Colonic mucosa (tissue), 4 donors: ENCODE measurements at places on chromosomes 5 and 9. TPM values are rescaled to one million over a fixed set of nuclear protein-coding genes. Genes with fewer than 3 reads are reported as not detected.
A peak's percentile ranks its signal among the peaks of the same experiment; 100 is the strongest.

GRCh38 chr5:80609692-80610091, 39.6 kb upstream of the ANKRD34B start:
- H3K36me3 ChIP-seq, result no peaks in the 10 kb centered on the region
- no peak overlapping the region for H3K4me3 ChIP-seq
- H3K27ac ChIP-seq, result no peak overlapping the region
- H3K4me1 ChIP-seq, result no peaks in the 10 kb centered on the region
- no peak for DNase-seq

DNA sequence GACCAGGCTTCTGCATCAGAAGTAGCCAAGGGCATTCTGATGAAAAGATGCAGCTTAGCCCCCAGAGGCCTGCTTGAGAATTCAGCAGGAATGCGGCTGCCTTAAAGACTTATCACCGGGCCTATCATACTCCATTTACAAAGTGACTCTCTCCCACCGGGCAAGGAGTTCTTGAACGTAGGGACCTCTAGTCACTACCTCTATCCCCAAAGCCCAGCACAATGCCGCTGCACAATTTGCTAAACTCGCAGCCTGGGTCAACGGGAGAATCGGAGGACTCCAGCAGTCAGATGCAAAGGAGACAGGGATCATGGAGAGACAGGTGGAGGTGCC, 661 bp downstream of the PDCL start:
- H3K27ac ChIP-seq, result peak overlapping the region; percentile 98
- H3K27me3 ChIP-seq, result no peaks in the 10 kb centered on the region
- H3K4me3 ChIP-seq, result peak overlapping the region; percentile 98
- DNase-seq, result no peak
- no peaks in the 10 kb centered on the region for H3K36me3 ChIP-seq
- peaks cover 4% of the 10 kb centered on the region for H3K4me1 ChIP-seq

F12 gene
- 34.0 TPM for total RNA-seq

GLT6D1 gene
- total RNA-seq, result not detected

TRIM36 gene
- 26.3 TPM for total RNA-seq

- no peaks in the 10 kb centered on the region for H3K27me3 ChIP-seq
- H3K4me3 ChIP-seq, result no peak overlapping the region
- no peak overlapping the region for H3K27ac ChIP-seq
- no peak for DNase-seq
- H3K36me3 ChIP-seq, result no peaks in the 10 kb centered on the region
- no peaks in the 10 kb centered on the region for H3K4me1 ChIP-seq
These were observed 122.9 kb upstream of the ZNF366 start for GRCh38 chr5:72630081-72630480.

GFI1B gene
- total RNA-seq, result 1.3 TPM

GRCh38 chr5:107969847-107970246, 299.1 kb upstream of the EFNA5 start:
- DNase-seq, result no peak
- H3K27ac ChIP-seq, result no peak overlapping the region
- no peaks in the 10 kb centered on the region for H3K36me3 ChIP-seq
- no peak overlapping the region for H3K4me3 ChIP-seq
- H3K4me1 ChIP-seq, result no peaks in the 10 kb centered on the region

- no peak overlapping the region for H3K4me3 ChIP-seq
- H3K27ac ChIP-seq, result no peak overlapping the region
- H3K27me3 ChIP-seq, result no peaks in the 10 kb centered on the region
- H3K36me3 ChIP-seq, result no peaks in the 10 kb centered on the region
These were observed 97.2 kb upstream of the SLC44A1 start for GRCh38 chr9:105147110-105147871.

PCDHGA3 gene
- total RNA-seq, result 0.21 TPM

LRRC8A gene
- 31.5 TPM for total RNA-seq

DNA sequence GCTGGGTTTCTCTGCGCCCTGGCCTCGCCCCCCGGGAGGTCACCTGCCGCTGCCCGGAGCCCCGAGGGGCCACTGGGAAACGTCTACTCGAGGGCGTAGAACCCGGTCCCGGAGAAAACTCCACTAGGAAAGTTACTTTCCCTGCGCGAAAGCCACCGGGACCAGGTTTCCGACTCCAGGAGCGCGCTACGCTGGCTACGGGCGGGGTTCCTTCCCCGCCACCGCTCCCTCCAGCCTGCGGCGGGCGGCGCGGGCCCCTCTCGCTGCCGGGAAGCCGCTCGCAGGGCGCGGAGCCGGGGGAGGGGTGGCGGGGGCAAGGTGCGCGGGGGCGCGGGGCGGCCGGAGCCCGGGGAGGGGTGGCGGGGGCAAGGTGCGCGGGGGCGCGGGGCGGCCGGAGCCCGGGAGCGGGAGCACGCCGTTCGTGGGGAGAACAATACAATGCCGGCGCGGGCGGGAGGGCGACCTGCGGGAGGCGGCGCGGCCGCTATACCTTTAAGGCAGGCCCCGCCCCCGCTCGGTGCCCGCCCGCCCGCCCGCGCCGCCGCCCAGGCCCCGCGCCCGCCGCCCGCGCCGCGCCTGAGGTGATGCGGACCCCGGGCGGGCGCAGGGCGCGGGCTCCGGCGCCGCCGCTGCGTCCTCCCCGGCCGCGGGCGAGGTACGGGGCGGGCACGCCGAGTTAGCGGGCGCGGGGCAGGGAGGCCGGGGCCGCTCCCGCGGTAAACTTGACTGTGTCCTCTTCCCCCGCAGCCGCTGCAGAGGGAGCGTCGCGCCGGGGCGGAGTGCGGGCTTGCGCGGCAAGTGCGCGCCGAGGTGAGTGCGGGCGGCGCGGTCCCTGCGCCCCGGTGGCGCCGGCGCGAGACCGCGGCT, 278.1 kb downstream of the AOPEP start:
- peak; percentile 71 for DNase-seq
- H3K4me3 ChIP-seq, result peak overlapping the region; percentile 69
- H3K36me3 ChIP-seq, result no peaks in the 10 kb centered on the region
- H3K27ac ChIP-seq, result peak overlapping the region; percentile 97
- H3K27me3 ChIP-seq, result no peaks in the 10 kb centered on the region

- H3K4me3 ChIP-seq, result no peak overlapping the region
- H3K36me3 ChIP-seq, result no peaks in the 10 kb centered on the region
- no peaks in the 10 kb centered on the region for H3K27me3 ChIP-seq
- H3K4me1 ChIP-seq, result no peaks in the 10 kb centered on the region
- no peak for DNase-seq
These were observed 20.0 kb upstream of the RAB14 start for GRCh38 chr9:121221664-121222055.

DNA sequence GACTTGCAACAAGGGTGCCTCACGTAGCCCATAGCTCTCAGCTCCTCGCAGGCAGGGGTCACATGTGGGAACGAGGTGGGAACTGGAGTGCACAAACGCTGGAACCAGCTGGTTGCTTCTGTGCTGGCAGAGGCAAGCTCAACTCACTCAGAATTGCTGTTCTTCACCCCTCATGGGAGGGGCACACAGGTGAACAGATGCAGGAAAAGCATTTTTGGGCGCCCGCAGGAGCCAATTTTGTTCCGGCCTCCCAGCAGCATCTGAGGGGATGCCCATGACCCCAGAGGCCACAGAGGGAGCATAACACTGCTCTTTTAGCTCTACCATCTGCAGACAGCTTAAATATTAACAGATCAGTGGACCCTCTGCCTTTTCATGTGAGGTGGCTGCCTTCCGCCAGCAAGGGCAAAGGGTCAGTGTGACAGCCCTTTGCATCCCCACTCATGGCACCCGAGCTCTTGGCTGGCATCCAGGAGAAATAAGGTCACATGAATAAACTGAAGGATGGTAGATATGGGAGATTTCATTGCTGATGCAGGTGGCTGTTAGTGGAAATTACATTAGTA, 196.2 kb downstream of the SLCO4C1 start:
- no peak overlapping the region for H3K4me3 ChIP-seq
- DNase-seq, result no peak
- H3K36me3 ChIP-seq, result no peaks in the 10 kb centered on the region
- H3K27me3 ChIP-seq, result no peaks in the 10 kb centered on the region
- H3K4me1 ChIP-seq, result no peaks in the 10 kb centered on the region
- H3K27ac ChIP-seq, result no peak overlapping the region

PHPT1 gene
- total RNA-seq, result 137 TPM

ECM2 gene
- 0.30 TPM for total RNA-seq

GRCh38 chr9:70427161-70427945, 12.9 kb upstream of the KLF9 start:
- no peaks in the 10 kb centered on the region for H3K27me3 ChIP-seq
- no peak for DNase-seq
- no peak overlapping the region for H3K4me3 ChIP-seq
- no peaks in the 10 kb centered on the region for H3K36me3 ChIP-seq
- no peak overlapping the region for H3K27ac ChIP-seq
